ENCODE measurements at places on chromosomes 3 and 15. TPM values are rescaled to one million over a fixed set of nuclear protein-coding genes. Genes with fewer than 3 reads are reported as not detected.

EPB42 gene
- not detected for total RNA-seq

ACKR4 gene
- 0.10 TPM for total RNA-seq

MAGEF1 gene
- total RNA-seq: 22.5 TPM

GOLGA8J gene
- not detected for total RNA-seq

WDR93 gene
- not detected for total RNA-seq

SI gene
- not detected for total RNA-seq

CCDC39 gene
- total RNA-seq: not detected

GPR160 gene
- total RNA-seq: 9.6 TPM

CHRNA5 gene
- total RNA-seq: 6.3 TPM
